SK-N-MC (cell line): ENCODE measurements at places on chromosomes 4 and X.

DNA sequence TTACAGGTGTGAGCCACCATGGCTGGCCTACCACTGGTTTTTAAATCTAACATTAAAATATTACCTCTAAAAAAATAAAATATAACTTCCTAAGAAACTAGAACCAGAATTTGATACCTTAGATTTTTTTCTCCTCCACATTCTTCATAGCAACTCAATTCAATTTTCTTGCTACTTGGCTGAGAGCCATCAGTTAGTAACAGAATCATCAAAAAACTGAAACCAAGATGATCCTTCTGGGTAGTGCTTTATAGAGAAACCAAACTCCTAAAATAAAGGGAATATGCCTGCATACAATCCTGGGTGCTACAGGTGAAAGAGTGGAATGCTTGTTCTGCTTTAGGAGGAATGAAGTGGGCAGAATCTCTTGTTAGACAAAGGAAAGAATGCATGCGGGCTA is 64.4 kb downstream of the RPS3A start:
- DNase-seq: no peak

DNA sequence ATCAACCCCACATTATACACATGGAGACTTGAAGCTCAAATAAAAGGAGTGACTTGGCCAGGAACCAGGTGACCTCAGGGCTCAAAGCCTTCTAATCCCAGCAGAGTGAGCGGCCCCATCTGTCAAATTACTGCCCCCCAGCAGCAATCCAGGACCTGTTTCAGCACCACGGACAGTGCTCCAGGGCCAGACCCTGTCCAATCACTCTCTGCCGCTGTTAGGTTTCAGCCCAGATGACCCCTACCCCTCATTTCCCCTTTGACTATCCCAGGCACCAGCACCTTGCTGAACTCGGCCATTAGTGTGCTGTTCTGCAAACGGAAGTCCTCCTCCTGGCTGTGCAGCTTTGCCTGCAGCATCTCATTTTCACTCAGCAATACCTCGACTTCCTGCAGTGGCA is 5.1 kb downstream of the GRIPAP1 start:
- DNase-seq: no peak

- no peak for DNase-seq
Measured at GRCh38 chr4:6489927-6490326, 17.5 kb upstream of the PPP2R2C start.

DNA sequence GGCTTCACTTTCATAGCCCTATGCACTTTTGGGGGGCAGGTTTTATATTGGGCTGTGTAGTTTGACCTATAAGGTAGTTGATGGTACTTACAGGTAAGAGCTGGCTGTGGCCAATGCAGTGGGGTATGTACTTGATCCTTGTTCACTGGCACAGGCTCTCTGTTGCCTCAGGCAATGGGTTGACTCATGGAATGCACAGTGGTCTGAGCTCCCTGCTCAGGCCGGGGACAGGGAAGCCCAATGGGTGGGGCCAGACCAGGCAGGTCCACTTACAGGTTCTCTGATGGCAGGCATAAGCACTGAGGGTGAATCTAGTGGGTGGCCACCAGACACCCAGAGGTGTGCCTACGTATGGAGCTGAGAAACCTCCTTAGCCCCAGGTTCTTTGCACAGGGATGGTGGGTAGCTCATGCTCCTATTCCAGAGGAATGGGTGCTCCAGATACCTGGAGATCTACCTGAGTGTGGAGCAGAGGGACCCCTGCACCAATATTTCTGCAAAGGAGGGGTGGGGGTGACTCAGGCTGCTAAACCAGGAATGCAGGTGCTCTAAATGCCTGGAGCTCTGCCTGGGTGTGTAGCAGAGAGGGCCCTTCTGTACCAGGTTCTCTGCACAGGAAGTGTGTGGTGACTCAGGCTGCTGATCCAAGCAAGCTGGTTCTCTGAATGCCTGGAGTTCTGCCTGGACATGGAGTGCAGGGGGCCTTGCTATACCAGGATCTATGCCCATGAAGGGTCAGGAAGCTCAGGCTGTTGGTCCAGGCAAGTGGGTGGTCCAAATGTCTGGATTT is 52.3 kb downstream of the IL1RAPL2 start:
- no peak for DNase-seq

- no peak for DNase-seq
Measured at GRCh38 chr4:135338181-135338580, 1136.6 kb upstream of the PABPC4L start.

DNA sequence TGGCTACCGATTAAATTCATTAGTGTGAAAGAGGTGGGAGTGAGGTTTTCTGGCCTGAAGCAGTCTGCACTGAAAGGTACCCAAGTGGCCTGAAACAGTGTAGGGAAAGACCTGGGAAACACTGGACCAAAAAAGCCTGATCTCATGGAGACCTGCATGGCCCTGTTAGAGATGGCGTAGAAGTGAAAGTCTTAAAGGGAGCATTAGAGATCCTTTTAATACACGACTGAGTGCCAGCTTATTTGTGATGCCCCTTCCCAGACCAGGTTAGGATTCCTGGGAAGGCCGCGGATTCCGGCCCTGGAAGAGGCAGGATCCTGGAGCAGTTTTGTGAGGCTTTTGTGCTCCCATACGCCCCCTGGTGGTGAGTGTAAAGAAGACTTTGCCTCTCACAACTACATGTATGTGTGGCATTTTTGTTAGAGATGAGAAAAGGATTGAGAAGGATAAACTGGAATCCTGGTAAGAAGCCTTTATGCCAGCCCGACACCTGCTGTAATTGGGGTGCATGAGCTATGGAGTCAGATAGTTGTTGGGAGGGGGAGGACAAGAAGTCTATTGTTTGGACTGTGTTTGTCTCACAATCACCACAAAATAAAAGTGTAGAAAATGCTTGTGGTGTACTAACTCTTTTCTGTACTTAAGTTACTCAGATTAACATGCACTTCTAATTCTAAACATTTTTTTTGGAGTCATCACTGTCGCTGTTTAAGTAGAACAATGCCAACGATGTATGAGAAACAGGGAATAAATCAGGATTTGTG is 54.0 kb downstream of the JADE1 start:
- peak; percentile 24 for DNase-seq

- DNase-seq: peak; percentile 72
Measured at GRCh38 chr4:89572224-89572858, 264.6 kb downstream of the SNCA start.

GRCh38 chr4:177568931-177569330 is 126.7 kb upstream of the AGA start:
- DNase-seq: no peak

DNA sequence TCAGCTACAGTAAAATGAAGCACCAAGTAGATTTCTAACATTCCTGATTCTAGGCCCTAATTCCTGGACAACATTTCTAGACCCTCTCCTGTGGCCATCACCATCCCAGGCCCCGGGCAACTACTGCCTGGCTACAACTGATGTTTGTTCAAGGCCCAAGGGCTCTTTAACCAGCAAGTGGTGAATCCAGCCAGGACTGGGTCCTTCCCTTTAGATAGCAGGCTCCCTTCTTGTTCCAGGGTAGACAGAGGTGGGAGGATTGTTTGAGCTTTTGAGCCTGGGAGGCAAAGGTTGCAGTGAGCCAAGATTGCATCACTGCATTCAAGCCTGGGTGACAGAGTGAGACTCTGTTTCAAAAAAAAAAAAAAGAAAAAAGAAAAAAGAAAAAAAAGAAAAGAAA is 12.7 kb upstream of the AADAT start:
- no peak for DNase-seq

- no peak for DNase-seq
Measured at GRCh38 chr4:169279108-169279507, 8.4 kb upstream of the SH3RF1 start.

DNA sequence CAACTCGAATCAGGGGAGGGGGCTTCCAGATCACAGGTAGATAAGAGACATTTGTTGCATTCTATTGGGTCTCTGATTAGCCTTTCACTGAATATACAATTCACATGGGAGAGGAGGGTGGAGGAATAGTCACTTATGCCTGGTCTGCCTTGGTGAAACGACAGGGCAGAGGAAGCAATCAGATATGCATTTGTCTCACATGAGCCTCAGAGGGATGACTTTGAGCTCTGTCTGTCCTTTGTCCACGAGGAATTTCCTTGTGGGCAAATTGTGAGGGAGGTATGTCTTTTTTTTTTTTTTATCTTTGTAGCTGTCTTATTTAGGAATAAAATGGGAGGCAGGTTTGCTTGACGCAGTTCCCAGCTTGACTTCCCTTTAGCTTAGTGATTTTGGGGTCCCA is 28.5 kb upstream of the TMSB4X start:
- DNase-seq: no peak

DNA sequence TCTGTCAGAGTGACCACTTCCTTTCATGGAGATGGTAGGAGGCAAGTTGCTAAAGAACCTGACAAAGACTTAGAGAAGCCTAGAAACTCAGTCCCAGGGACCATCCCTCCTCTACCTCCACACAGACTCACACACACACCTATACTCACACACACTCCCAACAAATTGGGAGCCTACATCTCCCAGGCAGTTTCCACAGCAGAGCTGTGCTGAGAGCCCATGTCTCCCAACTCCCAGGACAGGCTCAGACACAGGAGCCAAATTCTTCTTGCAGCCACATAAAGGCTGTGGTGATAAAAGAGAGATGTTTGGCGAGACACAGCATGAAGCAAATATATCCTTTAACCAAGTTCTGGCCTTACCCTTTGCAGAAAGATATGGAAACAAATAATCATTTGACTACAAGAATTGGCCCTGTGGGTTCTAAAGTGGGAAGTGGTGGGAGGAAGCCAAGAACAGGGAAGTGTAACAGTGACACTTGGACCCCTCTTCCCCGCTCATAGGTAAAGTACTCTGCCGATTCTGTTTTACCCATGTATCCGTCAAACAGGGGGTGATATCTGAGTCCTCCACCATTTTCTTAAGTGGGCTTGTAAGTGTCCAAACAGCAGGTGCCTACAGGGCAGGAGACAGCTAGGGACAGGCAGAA is 11.0 kb upstream of the IDS start:
- DNase-seq: no peak

- DNase-seq: no peak
Measured at GRCh38 chr4:31647786-31648185, 927.6 kb downstream of the PCDH7 start.

DNA sequence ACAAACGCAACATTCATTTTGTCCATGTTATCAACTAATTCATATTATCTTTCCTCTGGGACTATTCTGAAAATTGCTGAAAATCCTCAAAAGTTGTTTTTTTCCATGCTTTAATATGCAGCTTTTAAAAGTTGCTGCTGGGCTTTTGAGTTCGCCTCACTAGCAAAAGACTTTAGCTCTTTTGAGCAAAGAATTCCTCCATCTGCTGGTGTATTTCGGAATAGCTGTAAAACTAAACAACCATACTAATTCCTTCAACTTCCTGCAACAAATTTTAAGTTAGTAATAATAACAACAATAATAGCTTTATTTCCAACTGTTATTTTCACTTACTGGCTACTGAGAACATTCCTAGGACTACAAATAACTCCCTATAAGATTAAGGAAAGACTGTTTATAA is 124.5 kb upstream of the PLAC1 start:
- DNase-seq: no peak

DNA sequence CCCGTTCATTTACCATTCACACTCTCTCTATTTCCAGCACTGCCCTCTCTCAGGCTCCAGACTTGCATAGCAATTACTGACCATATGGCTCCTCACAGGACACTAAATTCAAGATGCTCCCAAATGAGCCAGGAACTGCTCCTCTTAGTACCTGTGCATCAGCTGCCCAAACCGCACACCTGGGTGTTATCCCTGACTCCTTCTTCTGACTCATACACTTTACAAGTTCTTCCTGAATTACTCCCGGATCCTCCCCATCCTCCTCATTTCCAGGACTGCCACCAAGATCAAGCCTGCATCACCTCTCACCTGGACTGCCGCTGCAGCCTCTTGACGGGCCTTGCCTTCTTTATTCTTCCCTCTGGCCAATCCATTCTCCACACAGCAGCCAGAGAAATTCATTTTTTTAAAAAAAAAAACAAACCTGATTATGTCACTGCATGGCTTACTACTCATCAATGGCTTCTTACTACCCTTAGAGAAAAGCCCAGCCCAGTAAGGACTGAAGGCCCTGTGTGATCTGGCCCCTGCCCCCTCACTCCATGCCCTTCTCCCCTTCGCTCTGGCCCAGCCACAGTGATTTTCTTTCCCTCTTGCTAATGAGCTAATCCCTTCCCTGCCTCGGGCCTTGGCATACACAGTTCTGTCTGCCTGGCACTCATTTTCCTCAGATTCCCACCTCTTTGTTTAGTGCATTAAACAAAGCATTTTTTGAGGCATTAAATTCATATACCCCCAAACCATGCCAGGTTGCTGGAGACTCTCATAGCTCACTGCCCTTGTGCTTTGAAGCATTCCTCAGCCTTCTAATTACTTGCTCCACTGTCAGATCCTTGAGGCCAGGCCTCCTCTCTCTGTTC is 92.0 kb downstream of the PDGFRA start:
- DNase-seq: no peak

DNA sequence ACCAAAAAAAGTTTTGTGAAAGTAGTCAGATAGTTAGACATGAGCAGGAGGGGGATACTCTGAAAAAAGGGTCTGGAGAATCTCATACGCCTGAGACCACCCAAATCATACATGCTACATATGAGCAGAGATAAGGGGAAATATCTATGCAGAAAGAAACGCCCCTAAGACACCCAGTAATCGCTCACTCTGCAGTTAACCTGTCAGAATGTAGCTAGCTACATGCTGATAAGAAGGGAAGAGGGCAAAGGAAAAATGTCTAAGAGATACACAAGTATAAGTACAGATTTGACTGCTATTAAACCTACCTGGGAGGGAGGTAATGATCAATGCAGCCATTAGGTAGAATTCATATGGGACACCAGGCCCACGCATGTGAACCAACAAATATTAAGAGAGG is 1159.5 kb upstream of the PCDH10 start:
- DNase-seq: no peak

- no peak for DNase-seq
Measured at GRCh38 chrX:31251336-31251735, 179.5 kb upstream of the FTHL17 start.

- no peak for DNase-seq
Measured at GRCh38 chrX:40155589-40156469, 58.1 kb upstream of the BCOR start.

DNA sequence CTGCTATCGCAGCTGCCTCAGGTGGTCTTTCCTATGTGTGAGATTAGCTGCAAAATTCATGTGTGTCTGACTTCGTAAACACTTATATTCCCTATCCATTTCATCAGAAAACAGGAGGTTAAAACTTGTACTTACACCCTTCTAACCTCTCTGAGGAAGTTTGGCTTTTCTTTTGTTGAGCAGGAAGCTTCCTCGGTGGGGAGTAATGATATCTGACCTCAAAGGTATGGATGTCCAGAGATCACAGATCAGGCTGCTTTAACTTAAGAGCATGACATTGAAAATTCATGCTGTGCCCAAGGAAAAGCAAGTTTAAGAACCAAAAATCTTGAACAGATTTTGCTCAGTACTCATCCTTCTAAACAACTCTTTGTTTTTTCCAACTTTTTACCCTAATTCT is 429.1 kb downstream of the STIM2 start:
- DNase-seq: no peak

DNA sequence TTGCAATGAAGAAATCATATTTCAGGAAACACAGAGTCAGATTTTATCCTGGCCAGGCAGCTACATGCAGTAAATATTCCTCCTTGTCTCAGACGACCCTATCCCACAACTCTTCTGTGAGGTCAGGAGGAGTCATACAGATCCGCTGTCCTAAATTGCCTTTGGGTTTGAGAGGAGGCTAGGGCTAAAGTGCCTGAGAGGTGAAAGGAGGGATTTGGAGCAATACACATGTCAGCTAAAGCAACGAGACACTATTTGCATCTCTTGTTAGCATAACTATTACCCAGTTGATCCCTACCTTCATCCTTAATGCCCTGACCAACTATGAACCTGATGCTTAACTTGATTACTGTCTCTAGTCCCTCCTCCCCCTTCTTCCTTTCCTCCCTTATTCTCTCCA is 98.6 kb downstream of the TBC1D19 start:
- no peak for DNase-seq
